Fibroblast of upper back skin (primary cell): ENCODE measurements at places on chromosomes 7 and 10.

DNA sequence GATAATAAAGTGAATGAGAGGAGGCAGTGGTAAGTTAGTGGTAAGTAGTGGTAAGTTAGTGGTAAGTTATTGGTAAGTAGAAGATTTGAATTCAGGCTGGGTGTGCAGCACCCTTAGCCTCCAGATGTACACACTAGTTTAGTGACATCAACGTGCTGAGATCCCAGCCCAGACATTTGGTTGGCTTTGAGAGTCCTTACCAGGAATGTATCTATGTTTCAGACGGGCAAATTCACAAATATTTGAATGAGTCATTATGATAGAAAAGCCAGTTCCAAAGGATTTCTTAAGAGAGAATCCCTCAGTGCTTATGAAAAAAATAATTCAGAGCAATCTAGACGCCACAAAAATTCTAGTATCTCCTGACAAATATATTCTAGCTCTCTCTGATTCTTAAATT, 70.0 kb downstream of the ARL4A start:
- DNase-seq: peak; percentile 93

DNA sequence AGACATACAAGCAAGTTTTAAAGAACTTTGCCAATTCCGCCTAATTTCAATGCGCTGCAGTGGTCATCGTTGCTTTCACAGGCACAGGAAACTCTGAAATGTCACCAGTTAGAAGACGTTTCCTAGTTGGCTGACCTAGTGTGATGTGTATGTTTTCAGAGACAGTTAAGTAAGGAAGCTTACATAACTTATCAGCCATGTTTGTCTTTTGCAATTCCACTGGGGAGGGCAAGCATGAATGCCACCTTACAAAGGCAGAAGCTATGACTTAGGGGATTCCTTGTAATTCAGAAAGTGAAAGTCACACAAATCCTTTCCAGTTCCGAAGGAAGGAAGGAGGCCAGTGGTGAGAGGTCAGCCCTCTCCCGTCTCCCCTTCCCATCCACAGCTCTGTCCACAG, 15.0 kb upstream of the NPS start:
- DNase-seq: no peak

DNA sequence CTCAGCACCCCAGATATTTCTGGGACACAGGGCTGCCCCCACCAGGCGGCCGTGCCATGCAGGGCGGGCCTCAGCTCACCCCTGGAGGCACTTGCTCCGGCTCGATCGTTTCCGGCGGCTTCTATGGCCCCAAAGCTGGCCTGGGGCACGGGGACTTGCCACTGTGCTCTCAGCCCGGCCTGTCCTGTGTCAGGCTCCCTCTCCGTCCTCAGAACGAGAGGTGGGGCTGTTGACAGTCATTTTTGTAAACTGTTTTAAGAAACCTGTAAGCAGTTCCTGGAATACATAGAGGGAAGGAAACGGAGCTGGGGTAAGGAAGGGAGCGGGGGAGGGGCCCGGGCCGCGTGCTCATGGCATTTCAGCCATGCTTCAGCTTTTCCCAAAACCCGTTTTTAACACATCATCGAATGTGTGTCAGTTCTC, 30.7 kb upstream of the PRKAR1B start:
- no peak for DNase-seq

- DNase-seq: no peak
Observed at GRCh38 chr10:66538371-66538770, 387.5 kb upstream of the LRRTM3 start.

- DNase-seq: no peak
Observed at GRCh38 chr10:108385963-108386362, 1221.5 kb upstream of the SORCS1 start.

GRCh38 chr10:6178581-6178980, 24.2 kb upstream of the PFKFB3 start:
- no peak for DNase-seq

GRCh38 chr7:20222219-20222828, 5.1 kb upstream of the MACC1 start:
- DNase-seq: no peak
